ENCODE measurements at places on chromosomes 4 and X.

DNA sequence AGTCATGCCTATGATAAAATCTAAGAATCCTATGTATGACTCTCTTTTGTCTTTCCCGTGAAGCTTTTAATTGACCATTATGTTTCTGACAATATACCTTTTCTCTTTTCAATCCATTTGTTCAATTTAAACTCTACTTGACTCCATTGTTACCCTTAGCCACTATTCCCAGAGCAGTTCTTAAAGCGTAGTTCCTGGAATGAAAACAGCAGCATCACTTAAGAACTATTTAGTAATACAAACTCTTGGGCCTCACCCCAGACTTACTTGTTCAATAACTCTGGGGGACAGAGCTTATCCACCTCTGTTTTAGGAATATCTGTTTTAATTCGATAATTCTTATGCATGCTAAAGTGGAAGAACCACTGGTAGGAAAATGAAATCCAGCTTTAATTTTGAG is 358.4 kb downstream of the PRR32 start:
- DNase-seq, result no peak

GRCh38 chr4:139208404-139208945 is 31.5 kb upstream of the ELF2 start:
- no peak for DNase-seq

- no peak for DNase-seq
These were observed 43.6 kb downstream of the BLTP1 start for GRCh38 chr4:122195718-122196117.

DNA sequence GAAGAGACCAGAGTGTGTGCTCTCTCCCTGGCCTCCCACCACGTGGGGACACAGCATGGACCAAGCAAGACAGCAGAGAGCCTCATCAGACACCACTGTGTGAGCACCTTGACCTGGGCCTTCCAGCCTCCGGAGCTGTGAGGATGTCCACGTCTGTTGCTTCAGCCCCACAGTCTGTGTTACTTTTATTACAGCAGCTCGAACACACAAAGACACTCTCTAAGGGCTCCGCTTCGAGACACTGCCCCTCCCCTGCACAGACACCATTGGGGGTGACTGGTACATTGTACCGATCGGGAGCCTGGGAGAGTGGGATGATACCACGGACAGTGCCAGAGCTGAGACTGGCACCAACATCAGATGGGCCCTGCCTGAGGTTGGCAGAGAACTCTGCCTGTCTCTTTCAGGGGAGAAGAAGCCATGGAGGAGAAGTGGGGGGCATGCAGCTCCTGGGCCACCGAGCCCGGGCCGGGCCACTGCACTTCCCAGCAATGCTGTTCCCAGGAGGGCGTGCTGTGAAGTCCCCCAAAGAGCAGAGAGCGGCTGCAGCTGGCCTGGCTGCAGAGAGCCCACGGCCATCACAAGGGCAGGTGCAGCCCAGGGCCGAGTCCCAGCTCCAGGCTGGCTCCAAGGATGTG is 48.1 kb upstream of the HMX1 start:
- DNase-seq, result no peak

DNA sequence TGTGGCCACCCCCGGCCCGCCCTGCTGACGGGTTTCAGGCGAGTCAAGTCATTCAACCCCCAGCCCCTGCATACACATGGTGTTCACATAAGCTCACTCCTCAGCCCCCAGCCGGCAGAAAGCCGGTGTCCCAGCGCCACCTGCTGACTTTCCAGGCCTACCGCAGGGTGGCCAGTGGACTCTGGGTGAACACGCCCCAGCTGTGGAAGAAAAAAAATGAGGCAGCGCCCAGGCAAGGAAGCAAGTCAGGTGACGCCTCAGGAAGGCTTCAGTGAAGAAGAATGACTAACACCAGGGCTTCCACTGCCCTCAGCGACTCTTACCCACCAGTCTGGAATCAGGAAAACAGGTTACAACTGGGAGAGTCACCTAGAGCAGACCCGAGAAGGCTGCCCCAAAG is 15.8 kb downstream of the BCAP31 start:
- no peak for DNase-seq

DNA sequence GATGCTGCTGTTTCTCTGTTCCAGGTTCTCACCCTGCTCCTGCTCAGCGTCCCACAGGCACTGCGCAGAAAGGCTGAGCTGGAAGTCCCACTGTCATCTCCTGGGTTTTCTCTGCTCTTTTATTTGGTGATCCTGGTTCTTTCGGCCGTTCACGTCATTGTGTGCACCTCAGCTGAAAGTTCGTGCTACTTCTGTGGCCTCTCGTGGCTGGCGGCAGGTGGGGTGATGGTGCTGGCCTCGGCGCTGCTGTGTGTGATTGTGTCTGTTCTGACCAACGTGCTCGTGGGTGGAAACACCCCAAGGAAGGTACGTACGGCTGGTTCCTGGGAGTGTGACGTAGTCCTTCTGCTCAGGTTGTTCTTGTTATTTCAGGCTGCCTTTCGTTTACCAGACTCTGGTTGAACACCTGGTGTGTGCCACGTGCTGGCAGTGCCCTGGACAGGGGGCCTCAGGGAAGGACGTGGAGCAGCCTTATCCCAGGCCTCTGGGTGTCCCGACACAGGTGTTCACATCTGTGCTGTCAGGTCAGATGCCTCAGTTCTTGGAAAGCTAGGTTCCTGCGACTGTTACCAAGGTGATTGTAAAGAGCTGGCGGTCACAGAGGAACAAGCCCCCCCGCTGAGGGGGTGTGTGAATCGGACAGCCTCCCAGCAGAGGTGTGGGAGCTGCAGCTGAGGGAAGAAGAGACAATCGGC is 22.8 kb downstream of the PIGG start:
- DNase-seq, result no peak

GRCh38 chr4:183507925-183508696 is 3.3 kb downstream of the ING2 start:
- no peak for DNase-seq

DNA sequence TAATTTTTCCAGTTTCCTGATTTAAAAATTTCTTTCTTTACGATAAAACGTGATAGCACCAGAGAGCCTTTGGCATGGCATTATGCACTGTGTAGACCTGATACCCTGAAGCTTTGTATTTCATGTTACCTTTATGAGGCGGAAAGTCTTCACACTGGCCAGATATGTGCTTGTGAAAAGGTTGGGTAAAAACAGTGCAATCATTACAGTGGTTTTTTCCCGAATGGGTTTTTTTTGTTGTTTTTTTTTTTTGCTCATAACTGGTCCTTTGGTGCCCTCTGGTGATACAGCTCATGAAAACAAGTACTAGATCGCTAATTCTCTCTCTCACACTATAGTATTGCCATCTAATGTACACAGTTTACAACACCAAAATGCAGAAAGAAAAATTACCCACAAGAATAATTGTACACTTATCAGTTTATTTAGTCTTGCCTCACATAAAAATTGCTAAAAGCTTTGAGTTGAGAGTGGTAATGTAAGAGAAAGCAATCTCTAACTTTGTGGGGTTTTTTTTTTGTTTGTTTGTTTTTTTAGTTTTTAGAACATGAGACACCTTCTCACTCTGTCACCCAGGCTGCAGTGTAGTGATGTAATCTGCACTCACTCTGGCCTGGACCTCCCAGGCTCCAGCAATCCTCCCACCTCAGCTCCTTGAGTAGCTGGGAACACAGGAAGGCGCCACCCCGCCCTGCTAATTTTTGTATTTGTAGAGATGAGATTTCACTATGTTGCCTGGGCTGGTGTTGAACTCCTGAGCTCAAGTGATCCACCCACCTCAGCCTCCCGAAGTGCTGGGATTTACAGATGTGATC is 21.3 kb downstream of the SPCS3 start:
- no peak for DNase-seq

DNA sequence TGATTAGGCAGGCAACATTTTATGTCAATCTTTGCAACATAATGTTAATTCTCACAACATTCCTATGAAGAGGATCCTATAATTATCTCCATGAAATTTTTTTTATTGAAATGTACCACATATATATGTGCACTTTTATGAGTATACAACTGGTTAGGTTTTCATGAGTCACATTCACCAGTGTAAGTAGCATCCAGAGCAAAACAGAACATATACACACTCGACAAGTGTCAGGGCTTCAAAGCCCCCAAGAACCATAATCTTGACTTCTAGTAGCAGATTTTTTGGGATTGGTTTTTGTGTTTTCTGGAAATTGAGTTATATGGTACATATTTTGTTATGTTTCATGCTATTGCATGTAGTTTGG is 62.4 kb downstream of the ARHGAP10 start:
- no peak for DNase-seq

GRCh38 chr4:183889190-183889589 is 15.9 kb upstream of the STOX2 start:
- DNase-seq, result no peak

GRCh38 chr4:2080429-2081300 is 21.5 kb downstream of the NAT8L start:
- no peak for DNase-seq

- no peak for DNase-seq
These were observed 9.7 kb upstream of the MAGEA4 start for GRCh38 chrX:151902813-151903591.

DNA sequence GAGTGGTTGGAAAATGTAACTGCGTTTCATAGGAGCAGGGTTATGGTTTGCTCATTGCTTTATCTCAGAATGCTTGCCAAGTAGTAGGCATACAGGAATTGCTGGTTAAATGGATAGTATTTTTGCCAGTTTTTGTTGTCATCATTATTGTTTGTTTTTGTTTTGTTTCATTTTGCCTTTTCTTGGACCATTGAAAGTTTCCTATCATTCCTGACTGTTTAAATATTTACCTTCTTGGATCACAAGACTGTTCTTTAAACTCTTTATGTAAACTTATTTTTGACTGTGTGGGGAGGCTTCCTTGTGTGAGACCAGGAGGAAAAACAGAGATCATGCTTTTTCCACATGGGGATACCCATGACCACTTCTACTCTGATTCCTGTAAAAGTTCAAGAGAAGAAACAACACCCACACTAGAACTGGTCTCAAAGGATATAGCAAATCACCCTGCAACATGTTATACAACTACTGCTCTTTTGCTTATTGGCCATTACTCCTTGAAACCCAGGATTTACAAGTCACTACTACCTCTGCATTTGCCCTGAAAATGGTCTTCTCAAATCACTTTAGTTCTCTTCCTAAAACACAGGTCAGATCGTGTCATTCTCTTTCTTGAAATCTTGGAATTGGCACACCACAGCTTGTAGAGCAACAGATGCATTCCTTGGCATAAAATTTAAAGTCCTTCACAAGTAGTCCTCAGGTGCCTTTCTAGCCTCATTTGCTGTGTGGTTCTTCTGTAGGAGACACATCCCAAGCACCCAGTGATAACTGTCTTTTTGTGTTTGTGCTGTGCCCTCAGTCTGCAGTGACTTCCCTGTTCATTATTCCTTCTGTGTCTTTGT is 51.3 kb downstream of the FNIP2 start:
- no peak for DNase-seq

GRCh38 chr4:107902715-107903114 is 28.6 kb upstream of the CYP2U1 start:
- DNase-seq, result no peak

DNA sequence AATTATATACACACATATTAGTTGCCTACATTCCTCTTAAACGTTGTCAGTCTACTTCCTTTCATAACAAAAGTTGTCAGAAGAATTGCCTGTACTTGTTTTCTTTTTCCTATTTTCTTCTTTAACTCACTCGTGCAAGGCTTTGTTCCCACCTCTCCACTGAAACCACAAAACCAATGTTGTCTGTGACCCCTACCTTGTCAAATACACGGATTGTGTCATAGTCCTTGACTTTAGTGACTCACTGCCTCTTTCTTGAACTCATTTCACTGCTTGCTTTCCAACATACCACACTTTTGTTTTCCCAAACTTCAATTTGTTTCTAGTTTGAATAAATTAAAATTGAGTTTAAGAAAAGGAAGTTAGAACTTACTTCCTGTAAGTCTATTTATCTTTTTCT is 283.9 kb upstream of the AGA start:
- DNase-seq, result no peak

GRCh38 chr4:68272380-68272779 is 26.9 kb upstream of the TMPRSS11B start:
- no peak for DNase-seq

GRCh38 chrX:148567229-148567628 is 66.8 kb downstream of the AFF2 start:
- DNase-seq, result no peak

DNA sequence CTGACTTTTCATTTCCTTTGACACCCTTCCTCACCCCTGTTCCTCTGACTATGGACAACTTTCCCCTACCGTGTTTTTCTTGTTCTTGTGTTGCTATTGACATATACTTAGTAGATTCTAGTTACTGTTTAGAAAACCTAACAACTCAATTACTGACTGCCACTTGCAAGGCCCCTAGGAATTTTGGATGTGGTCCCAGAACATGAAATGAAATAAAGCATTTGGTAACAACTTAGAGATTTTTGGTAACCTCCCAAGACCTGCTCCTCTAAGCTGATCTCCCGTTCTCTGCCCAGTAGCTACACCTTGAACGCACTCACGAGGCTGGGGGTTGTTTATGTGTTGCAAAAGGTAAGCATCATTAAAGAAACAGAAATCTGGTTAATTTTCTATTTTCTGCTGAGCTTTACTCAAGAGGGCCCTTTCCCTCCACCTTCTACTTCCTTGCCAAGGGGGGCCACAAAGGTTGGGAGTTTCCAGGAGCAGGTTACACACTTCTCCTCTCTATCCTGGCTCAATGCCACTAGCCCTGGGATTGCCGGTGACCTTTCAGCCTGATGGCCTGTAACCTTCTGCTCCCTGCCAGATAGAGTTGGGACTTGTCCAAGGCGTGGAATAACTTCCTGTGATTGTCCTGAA is 20.5 kb downstream of the GAB3 start:
- no peak for DNase-seq

DNA sequence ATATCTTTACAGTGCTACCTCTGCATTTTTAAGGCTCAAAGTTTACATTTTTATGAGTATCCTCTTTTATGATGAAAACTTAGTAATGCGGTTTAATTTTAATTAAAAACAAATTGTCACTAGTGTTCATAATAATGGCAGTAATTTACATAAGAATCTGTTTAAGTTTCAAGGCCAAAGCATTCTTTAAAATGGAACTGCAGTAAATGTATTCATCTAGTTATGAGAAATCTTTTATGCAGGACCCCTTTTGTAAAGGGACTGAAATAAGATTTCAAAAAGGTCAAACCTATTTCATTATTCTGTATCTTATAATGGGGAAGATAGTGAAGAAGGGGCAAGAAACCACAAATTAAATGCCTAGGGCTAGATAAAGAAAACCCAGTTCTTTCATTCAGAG is 37.1 kb downstream of the CHIC2 start:
- DNase-seq, result no peak

GRCh38 chr4:75834772-75835154 is 67.5 kb downstream of the PPEF2 start:
- DNase-seq, result no peak

- no peak for DNase-seq
These were observed 56.6 kb upstream of the C4orf54 start for GRCh38 chr4:99714179-99714578.

DNA sequence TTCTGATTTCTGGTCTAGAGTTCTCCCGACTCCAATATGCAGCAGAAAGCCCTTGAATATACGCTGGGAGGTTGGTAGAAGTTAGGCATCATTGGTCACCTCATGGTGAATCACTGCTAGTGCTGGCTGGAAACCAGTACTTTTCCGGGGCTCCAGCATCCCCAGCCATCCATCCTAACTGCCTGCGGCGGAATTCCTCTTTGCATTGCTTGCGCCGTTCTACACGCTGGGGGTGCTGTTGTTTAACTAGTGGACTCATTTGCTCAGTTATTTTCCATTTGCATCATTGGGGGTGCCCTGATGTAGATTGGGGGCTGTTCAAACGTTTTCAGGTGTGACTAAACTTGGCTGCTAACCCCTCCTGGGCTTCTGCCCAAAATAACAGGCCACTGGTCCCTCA is 23.3 kb upstream of the GPR50 start:
- no peak for DNase-seq

GRCh38 chr4:174524242-174524641 is 2.0 kb upstream of the HPGD start:
- no peak for DNase-seq
